CD4-positive, alpha-beta T cell treated with Interferon gamma for 1 hour (primary cell): ENCODE measurements at places on chromosomes 5 and 9.

DNA sequence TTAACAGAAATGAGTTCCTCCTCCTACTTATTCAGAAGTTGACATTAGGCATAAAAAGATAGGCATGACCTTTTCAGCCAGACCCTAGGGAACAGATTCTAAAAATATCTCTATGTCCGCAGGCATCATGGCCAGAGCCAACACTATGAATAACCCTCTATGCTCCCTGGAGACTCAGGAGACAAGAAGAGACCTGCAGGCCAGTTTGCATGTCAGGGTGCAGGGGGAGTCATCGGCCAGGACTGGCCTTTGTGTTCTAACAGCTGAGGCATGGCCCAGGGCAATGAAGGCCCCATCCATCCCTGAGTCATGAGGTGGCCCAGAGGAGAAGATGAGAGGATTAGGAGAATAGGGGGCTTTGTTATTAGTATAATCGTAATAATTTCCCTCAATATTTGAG, 93.8 kb downstream of the TMEM215 start:
- no peak for DNase-seq

GRCh38 chr5:178732281-178732680, 1.8 kb upstream of the ZNF354A start:
- no peak for DNase-seq

GRCh38 chr5:177339107-177339638, 12.3 kb downstream of the LMAN2 start:
- DNase-seq = no peak

- no peak for DNase-seq
These were observed 98.4 kb downstream of the FBXO38 start for GRCh38 chr5:148482196-148482595.

DNA sequence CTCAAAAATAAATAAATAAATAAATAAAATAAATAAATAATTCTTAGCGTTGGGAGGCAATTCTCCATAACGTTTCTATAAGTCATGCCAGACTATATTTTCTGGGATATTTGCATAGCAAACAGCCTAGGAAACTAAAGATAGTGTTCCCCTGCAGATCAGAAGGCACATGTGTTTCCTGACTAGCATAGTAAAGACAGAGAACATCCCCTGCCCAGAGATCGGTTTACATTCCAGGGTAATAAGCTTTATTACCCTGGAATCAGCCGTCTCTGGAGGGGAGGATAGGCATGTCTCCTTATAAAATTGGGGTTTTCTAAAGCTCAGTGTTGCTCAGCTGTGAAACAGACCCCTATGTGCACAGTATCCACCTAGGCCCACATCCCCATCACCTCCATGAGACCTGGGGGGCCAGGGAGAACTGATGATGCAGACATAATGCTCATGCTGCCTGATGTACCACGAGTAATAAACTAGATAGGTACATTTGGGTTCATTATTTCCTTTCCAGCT, 36.9 kb upstream of the IFNK start:
- DNase-seq = no peak

DNA sequence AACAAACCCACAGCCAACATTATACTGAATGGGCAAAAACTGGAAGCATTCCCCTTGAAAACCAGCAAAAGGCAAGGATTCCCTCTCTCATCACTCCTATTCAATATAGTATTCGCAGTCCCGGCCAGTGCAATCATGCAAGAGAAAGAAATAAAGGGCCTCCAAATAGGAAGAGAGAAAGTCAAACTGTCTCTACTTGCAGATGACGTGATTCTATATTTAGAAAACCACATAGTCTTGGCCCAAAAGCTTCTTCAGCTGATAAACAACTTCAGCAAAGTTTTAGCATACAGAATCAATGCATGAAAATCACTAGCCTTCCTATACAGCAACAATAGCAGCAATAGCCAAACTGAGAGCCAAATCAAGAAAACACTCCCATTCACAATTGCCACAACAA, 333.7 kb upstream of the EDIL3 start:
- DNase-seq = no peak

- DNase-seq = no peak
These were observed 327.2 kb downstream of the GLIS3 start for GRCh38 chr9:3972687-3973086.

GRCh38 chr5:154644745-154645411, 110.3 kb upstream of the LARP1 start:
- no peak for DNase-seq

- peak; percentile 83 for DNase-seq
These were observed at the start of gene UGCG for GRCh38 chr9:111895996-111896941. TSS of gene UGCG (plus strand) at chr9:111896814. CDS start at chr9:111897216, 402 bp downstream.

- DNase-seq = no peak
These were observed 38.7 kb downstream of the NKX2-5 start for GRCh38 chr5:173196133-173196952.

- no peak for DNase-seq
These were observed 19.2 kb downstream of the NDUFS6 start for GRCh38 chr5:1820381-1820780.

DNA sequence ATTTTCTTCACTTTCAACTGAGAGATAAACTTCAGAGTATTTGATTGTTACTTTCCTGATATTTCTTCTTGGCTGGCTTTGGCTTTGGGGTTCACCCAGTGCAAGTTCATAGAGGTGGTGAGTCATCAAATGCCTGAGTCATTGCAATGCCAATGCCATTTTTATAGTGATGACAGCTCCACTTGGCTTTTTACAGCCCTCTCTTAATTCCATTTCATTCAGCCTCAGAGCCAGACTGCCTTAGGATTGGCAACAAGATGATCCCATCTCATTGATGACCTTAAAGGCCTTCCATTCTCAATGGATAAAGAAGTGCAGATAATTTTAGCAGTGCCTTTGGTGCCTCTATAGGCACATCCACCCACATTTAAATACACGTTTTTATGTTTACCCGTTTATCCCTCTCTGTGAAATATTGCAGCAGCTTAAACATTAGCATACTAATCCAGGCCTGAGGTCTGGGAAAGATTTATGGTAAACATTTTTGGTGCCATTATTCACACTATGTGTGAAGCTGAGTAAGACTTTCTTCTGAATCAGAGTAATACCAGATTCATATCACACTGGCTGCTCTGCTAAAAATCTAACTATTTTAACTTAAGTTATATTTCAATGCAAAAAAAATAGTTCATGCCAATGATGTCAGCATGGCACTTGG, 88.9 kb upstream of the TYRP1 start:
- DNase-seq = no peak

DNA sequence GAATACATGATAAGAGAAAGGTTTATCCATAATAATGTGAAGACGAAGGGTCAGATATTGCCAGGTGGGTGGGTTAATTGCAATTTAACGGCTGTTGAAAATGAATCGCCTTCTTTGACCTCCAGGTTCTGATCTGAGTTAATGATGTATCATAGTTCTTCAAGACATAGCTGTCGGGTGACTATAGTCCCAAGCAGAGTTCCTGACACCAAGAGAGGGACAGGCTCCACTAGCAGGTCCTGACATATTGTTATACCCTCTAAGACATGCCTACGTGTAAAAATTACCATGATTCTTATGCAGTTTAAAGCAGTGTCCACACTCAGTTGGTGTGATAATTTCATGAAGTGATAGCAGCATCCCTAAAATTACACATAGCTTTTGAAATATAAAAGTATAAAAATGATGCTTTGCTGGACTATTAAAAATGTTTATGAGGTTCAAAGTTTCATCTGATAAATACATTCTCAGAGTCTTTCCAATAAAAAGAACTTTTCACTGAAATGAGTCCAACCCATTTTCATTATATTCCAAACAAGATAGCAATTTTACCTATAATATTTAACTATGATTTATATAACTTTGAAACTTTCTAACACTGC, 53.0 kb downstream of the NTRK2 start:
- DNase-seq = no peak

- no peak for DNase-seq
These were observed 391.7 kb downstream of the ACTL7B start for GRCh38 chr9:108463932-108464606.

DNA sequence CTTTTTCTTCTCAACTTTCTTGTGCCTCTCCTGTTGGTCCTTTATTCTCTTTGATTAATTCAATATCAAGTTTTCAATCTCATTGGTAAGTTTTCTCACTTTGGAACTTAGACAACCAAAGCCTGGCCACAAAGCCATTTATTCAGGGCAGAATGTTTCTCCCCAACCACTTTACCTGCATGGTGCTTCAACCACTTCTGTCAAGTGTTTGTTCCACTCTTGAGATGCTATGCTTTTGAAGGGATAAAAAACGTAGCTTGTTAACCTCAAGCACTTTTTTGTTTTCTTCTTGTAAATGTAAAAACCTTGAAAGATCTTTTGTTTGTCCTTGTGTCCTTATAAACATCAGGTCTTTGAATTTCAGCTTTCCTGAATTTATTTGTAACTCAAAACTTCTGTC, 966.7 kb downstream of the MAT2B start:
- no peak for DNase-seq

- DNase-seq = no peak
These were observed 7.8 kb downstream of the RXRA start for GRCh38 chr9:134333874-134334581.

DNA sequence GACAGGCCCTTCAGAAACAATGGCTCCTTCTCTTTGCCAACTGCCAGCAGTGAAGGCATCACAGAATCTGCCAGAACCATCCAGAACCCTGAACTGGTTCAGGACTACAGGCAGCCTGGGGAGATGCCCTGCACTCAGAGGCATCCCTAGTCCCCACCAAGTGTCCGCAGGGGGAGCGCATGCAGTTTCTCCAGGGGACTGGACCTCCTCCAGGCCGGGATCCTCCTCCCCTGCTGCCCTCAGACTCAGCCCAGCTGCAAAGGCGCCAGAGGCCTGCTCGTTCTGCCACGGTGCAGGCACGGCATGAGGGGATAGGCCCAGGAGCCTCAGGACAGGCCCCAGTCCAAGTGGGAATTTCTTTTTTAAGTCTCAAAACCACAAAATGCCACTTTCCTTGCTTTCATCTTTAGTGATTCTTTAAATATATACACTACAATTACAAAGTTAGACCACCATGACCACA, 72.0 kb downstream of the SEMA4D start:
- no peak for DNase-seq

- DNase-seq = no peak
These were observed 23.4 kb downstream of the C9orf50 start for GRCh38 chr9:129597355-129598088.

- DNase-seq = no peak
These were observed 9.7 kb downstream of the GSN start for GRCh38 chr9:121277518-121278295.

GRCh38 chr5:83991566-83992224, 271.0 kb upstream of the HAPLN1 start:
- DNase-seq = no peak

- no peak for DNase-seq
These were observed 90.1 kb upstream of the DMRT1 start for GRCh38 chr9:751137-752051.

- peak; percentile 24 for DNase-seq
These were observed 101.7 kb upstream of the PITX1 start for GRCh38 chr5:135135530-135136226.

GRCh38 chr5:11324521-11325289, 563.7 kb upstream of the DAP start:
- no peak for DNase-seq

DNA sequence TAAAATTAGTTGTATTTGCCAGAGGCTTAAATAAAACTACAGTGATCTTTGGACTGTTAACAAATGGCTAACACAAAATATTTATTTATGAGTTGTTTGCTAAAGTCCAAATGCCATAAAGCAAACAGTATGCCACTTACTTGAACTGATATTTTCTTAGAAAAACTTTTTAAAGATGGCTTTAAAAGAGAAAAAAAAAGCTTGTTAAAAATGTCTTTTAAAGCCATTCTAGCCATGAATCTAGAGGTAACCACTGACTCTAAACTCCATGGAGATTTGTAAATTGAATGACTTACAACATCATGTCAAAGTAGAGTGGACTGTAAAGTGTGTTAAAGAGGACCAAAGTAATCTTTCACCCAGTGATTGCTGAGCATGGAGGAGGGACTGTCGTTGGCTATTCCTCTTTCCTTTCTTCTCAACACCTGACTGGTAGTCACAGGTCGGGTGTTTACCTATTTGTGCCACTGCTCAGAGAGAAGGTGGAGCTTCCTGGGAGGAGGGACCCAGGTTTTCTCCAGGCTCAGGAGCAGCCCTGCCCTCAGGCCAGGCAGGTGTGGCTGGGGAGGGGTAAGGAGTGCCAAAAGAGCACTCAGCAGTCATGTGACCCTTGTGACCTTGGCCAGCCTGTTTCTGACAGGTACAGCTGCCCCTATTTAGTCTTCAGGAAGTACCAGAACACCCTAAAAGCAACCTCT, 69.1 kb upstream of the TJP2 start:
- no peak for DNase-seq

- DNase-seq = no peak
These were observed 78.8 kb downstream of the PDE6A start for GRCh38 chr5:149865746-149866145.

- DNase-seq = no peak
These were observed 637.8 kb upstream of the WWC1 start for GRCh38 chr5:167653645-167654106.

DNA sequence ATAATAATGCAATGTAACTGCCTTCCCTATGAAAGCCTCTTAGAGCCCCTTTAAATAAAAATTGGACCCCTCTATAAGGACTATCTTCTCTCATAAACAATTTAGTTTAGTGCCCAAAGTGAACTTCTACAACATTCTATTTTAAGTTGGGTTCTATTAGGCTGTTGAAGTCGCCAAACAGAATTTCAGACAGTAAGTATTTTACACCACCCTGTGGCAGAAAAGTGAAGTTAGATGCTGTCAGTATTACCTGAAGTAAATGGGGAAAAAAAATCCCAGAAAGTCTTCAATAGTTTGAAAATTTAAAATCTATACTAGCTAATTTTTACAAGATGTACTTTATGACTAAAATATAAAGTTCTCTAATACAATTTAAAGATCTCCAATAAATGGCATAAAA, 29.5 kb downstream of the CAAP1 start:
- DNase-seq = no peak

- DNase-seq = no peak
These were observed 167.3 kb upstream of the FST start for GRCh38 chr5:53313145-53313544.

DNA sequence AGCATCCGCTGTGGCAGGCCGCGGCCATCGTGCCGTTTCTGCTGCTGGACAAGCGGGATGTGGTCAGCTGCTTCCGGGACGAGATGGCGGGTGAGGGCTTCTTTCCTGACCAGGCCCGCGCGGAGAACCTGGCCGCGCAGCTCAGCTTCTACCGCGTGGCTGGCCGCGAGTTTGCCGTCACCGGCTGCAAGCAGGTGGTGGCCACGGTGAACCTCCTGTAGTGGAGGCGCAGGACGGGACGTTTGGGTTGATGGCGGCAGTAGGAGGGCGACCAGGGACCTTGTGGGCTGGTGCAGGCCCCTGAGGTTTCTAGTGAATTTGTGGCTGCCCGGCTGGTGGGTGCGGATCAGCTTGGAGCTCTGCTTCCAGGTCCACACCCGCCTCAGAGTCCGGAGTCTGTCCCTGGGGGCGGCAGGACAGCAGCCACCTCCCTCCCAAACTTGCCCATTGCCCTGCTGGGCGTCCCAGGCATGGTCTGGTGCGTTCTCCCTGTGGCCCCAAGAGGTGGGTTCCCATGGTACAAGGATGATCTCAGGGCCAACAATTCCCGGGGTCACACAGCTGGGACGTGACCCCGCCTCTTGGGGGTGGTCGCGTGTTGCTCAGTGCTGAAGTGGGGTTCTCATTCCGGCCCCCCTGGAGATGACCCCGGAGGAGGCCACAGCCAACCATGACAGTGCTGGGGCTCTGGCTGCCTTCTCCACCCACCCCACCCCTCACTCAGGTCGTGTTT, 2.4 kb downstream of the TOR4A start:
- no peak for DNase-seq

GRCh38 chr5:33734537-33734936, 157.3 kb downstream of the ADAMTS12 start:
- DNase-seq = no peak
